ENCODE measurements at places on chromosomes 1 and 21.

DNA sequence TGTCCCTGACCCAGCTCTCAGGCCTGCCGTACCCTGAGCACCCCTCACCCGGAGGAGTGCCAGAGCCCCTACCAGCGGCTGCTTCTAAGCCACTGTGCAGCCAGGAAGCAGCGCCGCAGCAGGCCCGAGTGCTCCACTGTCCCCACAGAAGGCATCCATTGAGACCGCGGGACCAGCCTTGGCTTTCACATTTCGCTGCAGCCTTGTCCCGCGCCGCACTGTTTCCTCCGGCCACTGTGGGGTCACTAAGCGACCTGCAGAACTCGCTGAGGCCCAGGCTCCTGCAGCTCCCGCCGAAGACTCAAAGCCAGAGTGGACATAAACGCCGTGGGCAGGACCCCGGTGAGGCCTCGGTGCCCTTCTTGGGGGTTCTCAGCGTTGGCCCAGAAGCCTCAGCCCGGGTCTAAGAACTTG, 3.0 kb downstream of the ALX3 start:
- DNase-seq: no peak

GRCh38 chr1:75083848-75084514, 50.2 kb upstream of the LHX8 start:
- no peak for DNase-seq

DNA sequence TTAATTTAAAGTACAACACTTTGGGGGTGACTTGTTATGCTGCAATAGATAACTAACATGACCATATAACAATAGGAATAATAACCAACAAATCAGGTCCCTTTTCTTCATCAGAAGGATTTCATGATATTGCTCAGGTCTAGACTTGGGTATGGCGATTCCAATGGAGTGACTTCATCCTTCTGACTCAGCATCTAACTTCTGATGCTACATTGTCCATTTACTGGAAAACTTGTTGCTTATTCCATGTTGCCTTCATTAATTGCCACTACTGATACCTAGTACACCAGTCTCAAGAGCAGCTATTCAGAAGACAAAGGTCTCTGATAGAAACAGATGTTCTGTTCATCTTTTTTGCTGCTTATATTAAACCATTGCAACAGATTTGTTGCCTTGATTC, 324.3 kb downstream of the TGFB2 start:
- no peak for DNase-seq

- DNase-seq: no peak
Measured at GRCh38 chr1:36863061-36863460, 171.3 kb downstream of the GRIK3 start.

DNA sequence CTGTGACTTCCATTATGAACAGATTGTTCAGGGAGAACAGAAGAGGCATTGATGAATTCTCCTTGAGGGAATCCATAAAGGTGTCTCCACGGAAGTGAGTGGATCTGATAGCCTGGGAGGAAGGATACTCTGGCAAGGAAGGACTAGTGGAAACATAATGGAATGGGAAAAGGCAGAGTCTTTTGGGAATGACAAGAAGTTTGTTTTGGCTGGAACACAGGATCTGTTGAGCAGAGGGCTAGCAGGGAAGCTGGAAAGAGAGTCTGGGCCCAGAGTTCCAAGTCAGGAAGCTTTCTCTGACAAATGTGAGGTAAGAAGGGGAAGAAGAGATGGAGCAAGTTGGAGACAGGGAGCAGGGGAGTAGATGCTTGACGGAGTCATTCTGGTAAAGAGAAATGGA, 8.1 kb downstream of the ADAMTS5 start:
- no peak for DNase-seq

- DNase-seq: no peak
Measured at GRCh38 chr1:30409476-30410152, 313.8 kb downstream of the MATN1 start.

GRCh38 chr1:15757016-15757543, 1.5 kb upstream of the FBLIM1 start:
- no peak for DNase-seq

DNA sequence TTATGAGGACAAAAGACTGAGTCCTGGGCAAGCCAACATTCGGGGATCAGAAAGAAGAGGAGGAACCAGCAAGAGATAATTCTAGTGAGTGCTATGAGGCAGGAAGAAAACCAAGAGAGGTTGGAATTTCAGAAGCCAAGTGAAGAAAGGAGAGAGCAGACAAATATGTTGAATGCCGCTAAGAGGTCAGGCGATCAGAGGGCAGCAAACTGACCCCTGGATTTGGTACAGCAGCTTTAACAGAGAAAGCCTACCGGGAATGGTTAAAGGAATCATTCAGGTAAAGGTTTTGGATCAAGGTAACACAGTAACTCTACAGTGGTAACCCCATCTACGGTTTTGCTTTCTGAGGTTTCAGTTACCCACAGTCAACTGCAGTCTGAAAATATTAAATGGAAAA, 5.4 kb downstream of the CLCC1 start:
- no peak for DNase-seq

DNA sequence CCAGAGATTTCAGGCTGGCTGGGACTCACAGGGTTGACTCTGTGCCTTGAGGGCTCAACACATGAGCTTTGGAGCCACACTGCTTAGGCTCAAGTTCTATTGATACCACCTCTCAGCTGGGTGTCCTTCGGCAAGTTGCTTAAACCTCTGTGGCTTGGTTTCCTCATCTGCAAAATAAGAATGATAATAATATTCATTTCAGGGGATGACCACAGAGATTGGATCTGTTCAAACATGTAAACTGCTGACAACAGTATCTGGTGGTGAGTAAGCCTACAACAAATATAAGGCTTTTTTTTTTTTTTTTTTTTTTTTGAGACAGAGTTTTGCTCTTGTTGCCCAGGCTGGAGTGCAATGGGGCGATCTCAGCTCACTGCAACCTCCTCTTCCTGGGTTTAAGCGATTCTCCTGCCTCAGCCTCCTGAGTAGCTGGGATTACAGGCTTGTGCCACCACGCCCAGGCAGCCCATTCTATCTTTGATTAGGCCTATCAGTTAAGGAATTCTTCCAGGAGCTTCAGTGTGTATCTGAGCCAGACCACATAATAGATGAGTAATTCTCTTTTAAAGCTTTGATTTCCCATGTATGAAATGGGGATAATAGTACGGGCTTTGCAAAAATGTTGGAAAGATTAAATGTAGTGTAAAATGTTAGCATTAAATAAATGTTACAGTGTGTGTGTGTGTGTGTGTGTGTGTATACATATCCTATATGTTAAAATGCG, 437.6 kb downstream of the PRDM2 start:
- no peak for DNase-seq

DNA sequence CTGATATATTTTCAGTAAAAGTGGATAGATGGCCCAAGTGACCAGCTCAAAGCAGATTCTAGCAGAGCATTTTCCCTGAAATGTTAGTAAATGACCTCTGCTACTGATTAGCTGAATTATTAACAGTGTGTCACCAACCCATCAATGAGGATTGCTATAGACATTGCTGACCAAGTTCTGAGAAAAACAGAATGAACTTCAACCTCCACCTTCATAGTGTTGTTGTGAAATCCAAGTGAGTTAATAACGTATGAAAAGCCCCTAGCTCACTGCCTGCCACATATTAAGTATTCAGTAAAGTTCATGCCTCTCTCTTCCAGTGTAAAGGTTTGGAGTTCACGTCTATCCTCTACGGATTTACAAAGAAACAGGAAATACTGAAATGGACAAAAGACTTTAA, 15.8 kb downstream of the PLPP3 start:
- DNase-seq: no peak

- peak; percentile 13 for DNase-seq
Measured at GRCh38 chr1:1120866-1121591, 5.1 kb upstream of the C1orf159 start.

GRCh38 chr1:189868021-189868420, 609.6 kb downstream of the BRINP3 start:
- no peak for DNase-seq

DNA sequence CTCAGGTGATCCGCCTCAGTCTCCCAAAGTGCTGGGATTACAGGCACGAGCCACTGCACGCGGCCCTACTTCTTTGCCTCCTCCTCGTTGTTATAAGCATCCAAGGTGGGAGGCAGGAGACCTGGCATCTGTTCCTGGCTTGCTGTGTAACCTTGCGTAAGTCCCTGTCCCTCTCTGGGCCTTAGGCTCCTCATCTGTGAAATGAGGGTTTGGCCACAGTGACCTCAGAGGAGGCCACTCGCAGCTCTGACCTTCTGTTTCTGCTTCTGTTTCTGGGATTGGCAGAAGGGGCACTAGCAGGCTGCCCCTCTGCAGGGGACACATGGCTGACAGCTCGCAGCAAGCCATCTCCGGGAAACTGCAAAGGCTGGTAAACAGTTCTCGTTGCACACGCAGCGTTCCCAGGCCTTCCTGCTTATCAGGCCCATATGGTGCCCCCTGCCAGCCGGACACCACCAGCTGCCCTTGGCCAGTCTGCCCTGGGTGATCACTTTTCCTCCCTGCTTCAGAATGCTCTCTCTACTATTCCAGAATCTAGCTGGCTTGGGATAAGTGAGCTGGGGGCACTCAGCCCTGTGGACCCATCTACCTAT, 2.6 kb upstream of the LDLRAP1 start:
- no peak for DNase-seq

DNA sequence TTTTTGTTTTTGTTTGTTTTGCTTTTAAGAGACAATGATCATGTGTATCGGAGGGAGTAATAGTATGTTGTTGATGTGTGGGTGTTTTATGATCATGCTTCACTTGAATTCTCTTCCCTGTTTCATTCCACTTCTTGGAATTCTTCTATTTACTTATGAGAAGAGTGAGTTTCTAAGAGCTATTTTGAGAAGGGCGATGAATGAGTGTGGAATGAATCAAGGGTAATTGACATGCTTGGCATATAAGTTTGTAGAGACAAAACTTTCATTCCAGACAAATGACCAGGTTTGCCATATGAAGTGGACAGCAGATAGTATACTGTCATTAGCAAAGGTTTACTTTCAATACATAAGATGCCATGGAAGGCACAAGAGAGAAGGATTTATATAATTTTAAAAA, 42.3 kb upstream of the PDC start:
- DNase-seq: no peak

GRCh38 chr21:28944296-28944695, 48.4 kb downstream of the LTN1 start:
- no peak for DNase-seq

DNA sequence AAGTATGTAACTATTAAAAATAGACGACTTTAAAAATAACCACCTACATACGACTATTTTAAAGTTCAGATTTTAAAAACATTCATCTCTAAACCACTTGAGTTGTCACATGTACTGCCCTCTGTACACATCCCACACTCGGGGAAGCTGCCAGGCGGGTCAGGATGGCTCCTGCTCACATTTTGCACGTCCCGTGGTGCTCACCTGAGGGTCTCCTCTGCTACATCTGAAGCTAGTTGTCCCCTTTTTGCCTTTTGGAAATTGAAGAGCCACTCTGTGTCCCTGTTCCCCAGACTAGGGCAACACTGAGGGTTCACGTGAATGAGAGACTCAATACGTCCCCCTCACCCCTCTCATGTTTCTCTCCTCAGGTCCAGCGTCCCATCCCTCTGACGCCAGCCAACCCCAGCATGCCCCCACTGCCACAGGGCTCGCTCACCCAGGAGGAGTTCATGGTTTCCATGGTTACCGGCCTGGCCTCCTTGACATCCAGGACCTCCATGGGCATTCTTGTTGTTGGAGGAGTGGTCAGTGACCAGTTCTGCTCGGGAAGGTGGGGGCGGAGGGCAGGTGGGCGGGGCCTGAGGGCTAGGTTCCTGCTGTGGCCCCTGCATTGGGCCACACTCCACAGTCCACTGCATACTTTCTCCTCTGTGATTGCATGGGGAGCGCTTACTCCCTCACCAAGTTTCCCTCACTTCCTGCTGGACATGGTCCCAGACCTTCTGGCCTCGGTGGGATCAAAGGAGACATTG, 13.0 kb upstream of the MIIP start:
- DNase-seq: no peak

- DNase-seq: no peak
Measured at GRCh38 chr21:15667819-15668218, 62.0 kb upstream of the USP25 start.

DNA sequence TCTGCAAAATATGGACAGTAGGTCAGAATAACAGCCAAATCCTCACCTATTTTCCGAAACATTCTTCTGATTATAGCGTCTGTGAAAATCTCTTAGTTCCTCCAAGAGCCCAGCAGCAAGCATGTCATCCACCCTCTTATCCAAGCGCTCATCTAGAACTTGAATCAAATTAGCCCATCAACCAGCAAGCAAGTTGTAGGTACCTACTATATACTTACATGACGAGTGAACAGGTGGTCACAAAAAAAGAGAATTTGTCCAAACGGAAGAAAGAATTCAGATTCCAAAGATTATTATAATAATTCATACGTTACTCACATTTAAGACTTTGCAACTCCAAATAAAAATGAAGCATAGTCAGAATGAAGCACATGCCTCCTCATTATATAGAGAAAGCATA, 35.4 kb downstream of the TRIT1 start:
- DNase-seq: no peak

- DNase-seq: no peak
Measured at GRCh38 chr1:6867729-6868659, 82.7 kb downstream of the CAMTA1 start.

DNA sequence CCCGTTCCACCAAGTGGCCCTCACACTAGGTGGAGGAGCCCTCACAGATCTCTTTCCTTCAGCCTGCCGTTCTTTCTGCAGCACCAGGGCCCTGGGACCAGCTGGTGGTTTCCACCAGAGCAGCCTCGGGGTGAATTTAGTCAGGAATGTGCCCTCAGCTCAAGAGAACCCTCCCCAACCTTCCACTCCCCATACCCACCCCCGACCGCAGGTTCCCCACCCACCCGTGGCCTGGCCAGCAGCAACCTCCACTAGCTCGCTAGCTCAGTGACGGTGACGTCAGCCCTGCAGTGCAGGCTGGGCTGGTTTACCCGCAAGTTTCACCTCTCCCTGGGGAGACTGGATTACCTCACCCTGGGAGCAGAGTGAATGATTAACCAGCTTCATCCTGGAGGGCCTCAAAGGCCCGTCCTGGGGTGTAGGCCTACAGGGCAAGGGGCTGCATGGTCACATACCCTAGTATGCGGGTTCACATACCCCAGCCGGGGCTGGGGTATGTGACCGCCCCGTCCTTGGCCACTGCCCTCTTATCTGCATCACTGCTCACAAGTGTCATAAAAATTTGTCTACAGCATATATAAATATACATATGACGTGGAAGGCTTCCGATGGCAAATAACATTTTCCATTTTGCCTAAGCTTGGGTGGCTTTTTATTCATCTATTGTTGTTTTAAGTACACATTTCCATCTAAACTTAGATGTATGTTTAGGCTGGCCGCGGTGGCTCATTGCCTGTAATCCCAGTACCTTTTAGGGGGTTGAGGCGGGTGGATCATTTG, 24.5 kb downstream of the ELF3 start:
- DNase-seq: no peak
